CD4-positive, alpha-beta T cell treated with Interferon alpha-2 for 1 hour (primary cell): ENCODE measurements at places on chromosomes 3 and 15.
A peak's percentile ranks its signal among the peaks of the same experiment; 100 is the strongest.

DNA sequence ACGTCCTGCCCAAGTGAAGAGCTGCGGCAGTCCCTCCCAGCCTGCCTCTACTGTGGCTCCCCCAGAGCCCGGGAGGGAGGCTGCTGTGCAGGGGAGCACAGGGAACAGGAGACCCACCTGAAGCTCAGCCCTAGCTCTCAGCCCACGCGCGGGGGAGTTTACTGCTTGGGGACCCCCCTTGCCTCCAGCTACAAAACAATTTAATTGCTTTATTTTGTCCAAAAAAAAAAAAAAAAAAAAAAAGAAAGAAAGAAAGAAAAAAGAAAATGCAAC is 78.1 kb downstream of the CLDN11 start:
- no peak for DNase-seq

DNA sequence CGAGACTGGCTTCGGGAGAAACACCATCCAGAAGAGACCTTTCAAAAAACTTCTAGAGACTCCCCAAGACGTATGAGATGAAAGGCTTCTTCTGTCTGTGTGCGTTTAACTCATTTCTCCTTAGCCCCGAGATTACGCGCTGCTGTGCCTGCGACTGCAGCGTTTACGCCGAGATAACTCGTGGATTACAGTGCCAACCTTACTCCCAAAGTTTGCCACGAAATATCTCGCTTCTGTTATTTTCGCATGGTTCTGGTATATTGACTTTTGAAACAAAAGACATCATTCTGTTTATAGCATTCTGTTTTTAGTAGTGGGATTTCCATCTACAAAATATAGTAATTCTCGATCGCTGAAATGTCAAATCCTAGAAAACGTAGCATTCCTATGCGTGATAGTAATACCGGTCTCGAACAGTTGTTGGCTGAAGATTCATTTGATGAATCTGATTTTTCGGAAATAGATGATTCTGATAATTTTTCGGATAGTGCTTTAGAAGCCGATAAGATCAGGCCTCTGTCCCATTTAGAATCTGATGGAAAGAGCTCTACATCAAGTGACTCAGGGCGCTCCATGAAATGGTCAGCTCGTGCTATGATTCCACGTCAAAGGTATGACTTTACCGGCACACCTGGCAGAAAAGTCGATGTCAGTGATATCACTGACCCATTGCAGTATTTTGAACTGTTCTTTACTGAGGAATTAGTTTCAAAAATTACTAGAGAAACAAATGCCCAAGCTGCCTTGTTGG is 467 bp downstream of the PGBD4 start:
- no peak for DNase-seq

DNA sequence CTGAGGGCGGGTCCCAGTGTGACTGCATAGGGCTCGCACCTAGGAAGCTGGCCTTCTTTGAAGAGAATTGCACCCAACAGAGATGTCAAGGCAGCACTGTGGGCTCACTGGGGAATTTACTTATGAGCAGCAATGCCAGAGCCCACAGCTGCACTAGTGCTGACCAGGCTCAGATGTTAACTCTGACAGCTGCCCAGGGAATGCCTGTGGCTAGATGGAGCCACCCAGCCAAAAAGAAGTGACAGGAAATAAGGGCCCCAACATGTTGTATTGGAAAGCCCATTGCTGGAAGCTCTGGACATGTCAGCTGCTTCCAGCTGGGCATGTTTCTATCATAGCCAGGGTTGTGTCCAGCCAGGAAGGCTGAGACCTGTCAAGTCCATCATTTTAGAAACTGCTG is 90.9 kb upstream of the ZNF280D start:
- no peak for DNase-seq

GRCh38 chr3:193851941-193852674 is 259.1 kb downstream of the OPA1 start:
- no peak for DNase-seq

GRCh38 chr3:37375184-37376127 is 201.1 kb upstream of the LRRFIP2 start:
- no peak for DNase-seq

GRCh38 chr3:131349946-131350347 is 31.6 kb upstream of the NUDT16 start:
- no peak for DNase-seq

DNA sequence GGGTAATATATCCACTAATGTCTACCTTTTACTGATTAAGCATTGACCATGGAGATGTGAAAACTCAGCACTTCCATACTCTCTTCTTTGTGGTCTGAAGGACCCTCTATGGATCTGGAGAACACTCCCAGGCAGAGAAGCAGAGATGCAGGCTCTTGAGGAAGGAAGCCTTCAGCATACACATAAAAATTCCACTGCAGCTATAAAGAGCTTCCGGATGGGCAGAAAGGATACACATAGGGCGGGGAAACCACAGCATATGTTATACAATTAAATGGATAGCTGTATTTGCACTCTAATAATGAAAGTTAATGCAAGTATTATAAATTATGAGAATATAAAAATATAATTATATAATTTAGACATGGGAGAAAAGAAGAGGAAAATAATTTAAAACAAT is 1258.2 kb upstream of the ALCAM start:
- DNase-seq, result no peak

GRCh38 chr3:9902372-9903237 is at the start of gene IL17RE:
Gene IL17RE, plus strand, starts transcription at chr3:9902848. Its CDS starts 85 bp downstream, at chr3:9902933.
- DNase-seq, result no peak

GRCh38 chr15:70198441-70199123 is 100.9 kb upstream of the TLE3 start:
- DNase-seq, result no peak

DNA sequence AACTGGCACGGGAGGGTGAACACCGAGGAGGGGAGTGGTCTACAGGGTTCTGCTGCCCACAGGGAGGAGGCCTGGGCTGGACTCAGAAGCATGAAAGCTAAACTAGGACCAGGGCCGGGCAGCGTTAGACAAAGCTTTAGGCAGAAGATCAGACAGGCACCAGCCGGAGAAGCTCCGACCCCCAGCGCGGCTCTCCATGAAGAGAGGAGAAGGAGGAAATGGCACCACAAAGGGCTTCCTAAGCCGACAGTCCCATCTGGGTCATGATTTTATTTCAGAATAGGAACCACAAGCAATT is 61.2 kb downstream of the RUBCN start:
- DNase-seq, result no peak

DNA sequence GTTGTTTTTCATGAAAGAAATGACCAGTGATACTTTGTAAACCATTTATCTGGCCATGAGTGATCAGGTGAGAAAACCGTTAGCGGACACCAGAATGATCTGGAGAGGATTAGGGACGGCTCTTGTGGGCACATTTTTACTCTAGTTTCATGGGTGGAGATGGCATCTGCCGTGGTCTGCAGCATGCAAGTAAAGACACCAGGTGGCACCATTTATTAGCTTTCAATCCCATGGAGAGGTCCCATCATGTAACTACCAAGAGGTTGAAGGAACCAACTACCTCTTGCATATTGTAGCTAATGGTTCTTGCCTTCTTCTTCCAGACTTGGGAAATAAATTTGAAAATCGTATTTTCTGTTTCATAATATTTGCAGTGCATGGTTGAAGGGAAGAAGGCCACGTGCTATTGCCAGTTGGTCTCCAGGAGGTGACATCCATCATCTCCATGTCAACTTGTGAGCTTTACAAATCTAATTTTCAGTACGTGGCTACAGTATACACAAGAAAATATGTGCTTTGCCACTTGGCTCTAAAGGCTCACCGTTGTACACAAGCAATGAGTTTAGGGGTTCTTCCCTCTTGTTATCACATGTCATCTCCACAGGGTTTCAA is 1.5 kb upstream of the MAPKBP1 start:
- DNase-seq, result peak; percentile 68

GRCh38 chr15:29126208-29126536 is 143.4 kb downstream of the NSMCE3 start:
- no peak for DNase-seq

- DNase-seq, result peak; percentile 5
These were observed 21.7 kb downstream of the CSNK1G1 start for GRCh38 chr15:64333986-64334929.

DNA sequence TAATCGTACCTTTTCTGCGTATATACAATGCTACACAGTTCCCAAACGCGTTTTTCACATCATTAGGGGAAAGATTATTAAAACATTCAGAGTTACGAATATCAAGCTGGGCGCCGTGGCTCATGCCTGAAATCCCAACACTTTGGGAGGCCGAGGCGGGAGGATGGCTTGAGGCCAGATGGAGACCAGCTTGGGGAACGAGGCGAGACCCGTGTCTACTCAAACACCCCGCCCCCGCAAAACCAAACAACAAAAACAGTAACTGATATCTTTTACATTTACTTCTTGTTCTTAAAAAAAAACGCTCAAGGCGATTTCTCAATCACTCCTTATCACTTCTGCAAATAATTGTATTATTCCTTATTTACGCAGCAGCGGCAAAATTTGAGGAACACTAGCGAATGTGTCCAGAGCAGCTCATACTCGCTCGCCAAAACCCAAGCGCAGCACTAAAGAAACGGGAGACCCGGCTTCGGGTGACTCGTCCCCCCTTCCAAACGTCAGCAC is 1.2 kb downstream of the ZBTB11 start:
- DNase-seq, result no peak
